Stimulated activated CD8-positive, alpha-beta memory T cell treated with anti-CD3 and anti-CD28 coated beads, Interleukin-4, amount 100 ng/mL, for 1 hour (primary cell): ENCODE measurements at places on chromosomes 3 and 15.

GRCh38 chr3:146020969-146021368 is 140.0 kb downstream of the PLOD2 start:
- DNase-seq, result no peak

- DNase-seq, result no peak
Observed at GRCh38 chr3:128709506-128710210, 16.3 kb upstream of the RAB7A start.

GRCh38 chr15:92634060-92634459 is 21.5 kb downstream of the FAM174B start:
- no peak for DNase-seq

DNA sequence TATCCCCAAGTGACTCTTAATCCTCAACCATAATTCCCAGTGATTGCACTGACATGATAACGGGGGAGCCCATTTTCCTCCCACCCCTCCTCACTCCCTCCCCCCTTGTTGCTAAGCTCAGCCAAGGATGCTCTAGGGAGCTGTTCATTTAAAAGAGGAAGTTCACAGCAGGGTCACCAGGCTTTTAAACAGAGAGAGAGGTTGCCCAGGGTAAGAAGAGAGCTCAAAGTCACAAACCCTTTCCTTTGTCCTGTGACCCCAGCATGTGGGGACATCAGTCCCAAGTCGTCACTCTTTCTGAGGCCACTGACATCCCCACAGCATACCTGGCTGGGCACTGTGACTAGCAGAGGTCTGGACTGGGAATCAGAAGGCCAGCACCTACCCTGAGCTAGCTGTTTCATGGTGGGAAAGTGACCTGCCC is 144.1 kb downstream of the RORA start:
- DNase-seq, result no peak

DNA sequence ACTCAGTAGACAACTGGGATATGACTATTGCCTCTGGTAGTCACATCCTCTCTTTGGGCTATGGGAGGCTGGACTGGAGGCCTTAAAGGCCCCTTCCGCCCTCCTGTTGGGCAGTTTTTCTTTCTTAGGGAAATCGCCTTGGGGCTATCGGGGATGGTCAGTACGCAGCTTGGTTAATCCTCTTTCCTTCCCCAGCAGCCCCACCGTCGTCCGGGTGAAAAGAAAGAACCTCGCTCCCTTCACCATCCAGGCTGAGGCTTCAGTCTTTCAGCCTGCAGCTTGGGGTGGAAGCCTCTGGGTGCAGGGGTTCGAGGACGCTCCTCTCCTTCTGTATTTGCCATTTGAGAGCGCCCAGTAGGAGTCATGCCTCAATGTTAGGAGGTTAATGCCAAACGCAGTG is 641 bp upstream of the ST6GAL1 start:
- DNase-seq, result no peak

DNA sequence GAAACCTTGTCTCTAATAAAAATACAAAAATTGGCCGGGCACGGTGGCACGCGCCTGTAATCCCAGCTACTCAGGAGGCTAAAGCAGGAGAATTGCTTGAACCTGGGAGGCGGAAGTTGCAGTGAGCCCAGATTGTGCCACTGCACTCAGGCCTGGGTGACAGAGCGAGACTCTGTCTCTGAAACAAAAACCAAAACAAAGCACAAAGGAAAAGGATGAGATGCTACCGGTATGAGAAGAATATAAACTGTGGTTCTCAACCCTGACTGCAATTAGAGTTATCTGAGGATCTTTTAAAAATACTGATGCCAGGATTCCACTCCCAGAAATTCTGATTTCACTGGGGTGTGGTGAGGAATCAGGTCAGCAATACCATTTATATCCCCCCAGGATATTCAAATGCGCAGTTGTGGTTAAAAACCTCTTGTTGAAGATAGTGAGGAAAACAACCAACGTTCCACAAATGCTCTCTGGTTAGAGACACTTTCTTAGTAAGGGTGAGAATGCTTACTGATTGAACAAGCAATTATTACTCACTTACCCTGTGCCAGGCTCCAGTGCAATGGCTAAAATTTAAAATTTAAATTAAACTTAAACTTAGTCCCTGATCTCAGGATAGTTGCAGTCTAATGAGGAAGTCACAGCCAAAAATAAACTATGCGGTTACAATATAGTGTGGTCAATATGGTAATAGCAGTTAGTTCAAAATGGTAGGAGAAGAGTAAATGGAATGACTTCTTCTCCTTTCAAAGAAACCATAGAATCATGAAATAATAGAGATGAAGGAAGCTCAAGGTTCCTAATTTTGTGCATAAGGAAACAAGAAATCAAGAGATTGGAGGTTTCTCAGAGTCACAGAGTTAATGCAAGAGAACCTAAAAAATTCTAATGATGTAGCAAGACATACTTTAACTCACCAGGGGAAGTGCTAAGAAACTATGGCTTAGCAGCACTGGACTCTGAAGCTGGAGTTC is 109.5 kb downstream of the SSR3 start:
- no peak for DNase-seq

DNA sequence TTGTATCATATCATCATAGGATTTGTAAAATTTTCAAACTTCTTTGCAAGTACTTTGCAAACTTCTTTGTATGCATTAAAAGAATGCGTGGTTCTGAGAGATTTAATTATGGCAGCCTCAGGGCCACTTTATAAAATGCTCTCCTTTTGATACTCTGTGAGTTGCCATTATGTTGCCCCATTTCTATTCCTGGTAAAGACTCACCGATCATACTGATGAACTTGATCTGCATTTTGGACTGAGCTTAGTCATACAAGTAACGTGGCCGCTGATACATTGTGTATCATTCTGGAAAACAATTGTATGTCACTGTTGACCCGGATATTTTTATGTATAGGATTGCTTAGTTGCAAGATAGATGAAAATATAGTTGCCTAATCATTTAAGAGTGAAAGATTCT is 38.8 kb downstream of the AKAP13 start:
- no peak for DNase-seq

DNA sequence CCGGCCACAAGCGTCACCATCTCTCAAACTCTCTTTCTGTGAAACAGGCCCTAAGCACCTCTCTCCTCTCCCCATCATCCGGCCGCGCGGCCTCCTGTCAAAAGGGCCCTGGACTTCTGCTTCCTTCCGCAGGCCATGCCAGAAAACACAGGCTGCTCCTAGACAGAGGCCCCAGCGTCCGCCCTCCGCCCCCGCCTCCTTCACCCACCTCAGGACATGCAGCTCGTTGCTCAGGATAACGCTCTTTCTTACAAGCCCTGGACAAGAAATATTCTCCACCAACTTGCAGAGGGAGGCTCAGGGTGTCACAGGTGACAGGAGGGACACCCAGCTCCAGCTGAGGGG is 212.0 kb downstream of the XXYLT1 start:
- no peak for DNase-seq

DNA sequence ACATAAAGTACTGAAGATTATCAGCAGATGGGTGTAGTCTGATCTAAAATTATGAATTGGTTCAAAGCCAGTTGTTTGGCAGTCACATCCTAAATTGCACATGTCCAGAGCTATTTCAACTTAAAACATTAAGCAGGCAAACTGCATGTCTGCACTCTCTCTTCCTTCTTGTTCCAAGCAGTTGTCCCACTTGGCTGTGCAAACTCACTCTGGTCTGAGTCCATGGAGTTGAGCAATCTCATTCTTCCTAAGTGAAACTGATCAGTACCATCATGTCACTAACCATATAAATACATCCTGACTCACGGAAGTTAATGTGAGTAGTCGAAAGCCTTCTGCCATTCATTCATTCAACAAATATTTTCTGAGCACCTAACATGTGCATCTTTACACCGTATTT is 353.0 kb downstream of the ROBO1 start:
- DNase-seq, result no peak

DNA sequence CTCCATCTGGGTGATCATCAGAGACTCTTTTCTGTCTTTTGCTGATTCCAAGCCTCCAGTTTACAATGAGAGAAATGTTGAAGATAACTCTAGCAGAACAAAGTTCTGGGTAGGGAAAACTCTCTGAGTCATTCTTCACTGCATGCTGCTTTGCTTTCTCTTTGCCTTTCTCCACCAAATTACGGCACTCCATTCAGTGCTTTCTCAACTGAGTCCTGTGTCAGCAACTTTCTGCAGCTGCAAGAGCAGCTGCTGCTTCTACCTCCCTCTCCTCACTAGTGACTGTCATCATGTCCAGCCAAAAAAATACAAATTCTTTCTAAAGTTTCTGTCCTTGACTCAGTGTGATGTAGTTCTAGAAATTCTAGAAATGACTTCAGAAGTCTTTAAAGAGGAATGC is 953.8 kb downstream of the IGSF11 start:
- no peak for DNase-seq

GRCh38 chr15:31257286-31257685 is 69.3 kb upstream of the KLF13 start:
- DNase-seq, result no peak

DNA sequence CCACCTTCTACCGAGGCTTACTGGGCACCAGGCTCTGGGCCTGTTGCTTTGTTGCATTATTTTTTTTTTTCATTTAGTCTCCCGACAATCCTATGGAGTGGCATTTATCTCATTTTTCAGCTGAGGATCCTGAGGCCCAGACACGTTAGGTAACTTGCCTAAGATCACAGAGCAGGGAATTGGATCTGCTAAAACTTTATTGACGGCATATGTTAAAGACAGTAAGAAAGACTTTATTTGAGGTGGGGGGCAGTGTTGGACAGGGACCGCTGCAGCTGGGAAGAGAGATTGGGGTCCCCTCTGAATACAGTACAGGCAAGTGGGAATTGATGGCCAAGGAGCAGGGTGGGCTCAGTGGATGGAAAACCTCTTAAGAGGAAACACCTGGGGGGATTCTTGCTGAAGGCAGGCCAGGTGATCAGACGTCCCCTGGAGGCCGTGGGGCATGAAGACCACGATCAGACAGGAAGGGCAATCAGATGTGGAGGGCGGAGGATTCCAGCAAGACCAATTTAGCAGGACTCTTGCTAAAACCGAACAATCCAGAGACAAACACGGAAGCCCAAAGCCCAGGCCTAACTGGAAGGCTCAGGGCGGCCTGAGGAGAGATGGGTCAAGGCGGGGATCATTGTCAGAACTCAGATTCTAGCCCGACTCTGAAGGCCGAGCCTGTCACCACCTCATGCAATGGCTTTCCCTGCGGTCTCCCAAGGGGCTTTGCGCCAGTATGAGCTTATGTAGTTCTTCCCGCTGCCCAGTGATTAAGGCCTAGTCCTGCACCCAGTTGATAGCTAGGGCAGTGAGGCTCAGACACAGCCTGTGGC is 53.7 kb downstream of the RGMA start:
- no peak for DNase-seq

DNA sequence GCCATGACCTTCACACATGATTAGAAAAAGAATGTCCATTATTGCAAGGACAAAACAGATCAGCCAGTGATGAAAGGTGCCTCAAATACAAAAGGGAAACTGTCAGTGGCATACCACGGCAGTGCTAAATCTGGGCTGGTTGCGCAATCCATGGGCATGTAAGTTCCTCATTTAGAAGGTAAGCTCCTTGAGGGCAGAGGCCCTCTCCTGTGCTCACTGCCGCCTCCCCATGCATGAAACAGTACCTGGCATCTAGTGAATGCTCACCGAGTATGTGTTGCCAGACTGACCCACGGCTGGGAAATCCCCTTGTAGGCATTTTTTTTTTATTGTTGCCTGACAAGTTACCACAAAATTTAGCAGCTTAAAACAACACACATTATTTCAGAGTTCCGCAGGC is 312.1 kb upstream of the CHRM5 start:
- no peak for DNase-seq
